T-helper 17 cell (primary cell): ENCODE measurements at places on chromosomes 4 and X.

GRCh38 chrX:45849261-45849862 lies 648.7 kb upstream of the DIPK2B start:
- no peak for DNase-seq

- no peak for DNase-seq
These were observed 315.5 kb downstream of the CAMK2D start for GRCh38 chr4:113446019-113446418.

- no peak for DNase-seq
These were observed 302.0 kb downstream of the FRMPD4 start for GRCh38 chrX:12440246-12440645.

GRCh38 chrX:20221902-20222301 lies 44.8 kb downstream of the RPS6KA3 start:
- DNase-seq = no peak

DNA sequence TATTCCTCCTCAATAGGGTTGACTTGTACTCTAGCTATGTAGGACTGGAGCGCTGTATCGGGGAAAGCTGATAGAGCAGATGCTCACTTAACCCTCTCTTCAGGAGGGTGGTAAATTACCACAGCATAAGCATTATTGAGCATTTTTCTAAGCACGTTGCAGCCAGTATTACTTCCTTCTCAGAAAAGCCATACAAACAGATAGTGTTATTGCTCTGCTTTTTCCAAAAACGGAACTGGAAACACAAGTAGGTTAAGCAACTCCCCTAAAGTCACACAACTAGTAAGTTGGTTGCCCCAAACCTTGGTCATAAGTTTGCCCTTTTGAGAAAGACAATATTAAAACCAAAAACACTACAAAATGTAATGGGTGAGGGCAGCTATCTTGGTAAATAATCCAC lies 73.9 kb downstream of the REELD1 start:
- no peak for DNase-seq
